LHCN-M2 (cell line): ENCODE measurements at places on chromosomes 13 and 19. TPM values are rescaled to one million over a fixed set of nuclear protein-coding genes. Genes with fewer than 3 reads are reported as not detected.

Gene LILRB3
- not detected in 2 replicates for total RNA-seq

Gene SELENOV
- not detected in 2 replicates for total RNA-seq

Gene ACER1
- total RNA-seq = not detected in 2 replicates

Gene SMAD9
- 5.1 and 6.8 TPM in 2 replicates for total RNA-seq

Gene C13orf46
- 0.11 and 0.13 TPM in 2 replicates for total RNA-seq

Gene NDUFA3
- total RNA-seq = 29.4 and 85.0 TPM in 2 replicates

Gene C1QTNF9B
- total RNA-seq = not detected in 2 replicates

Gene PCDH9
- 86.5 and 90.6 TPM in 2 replicates for total RNA-seq

Gene ZNF222
- 3.8 and 5.7 TPM in 2 replicates for total RNA-seq
